T47D (cell line): ENCODE measurements at places on chromosomes 11 and 22.

DNA sequence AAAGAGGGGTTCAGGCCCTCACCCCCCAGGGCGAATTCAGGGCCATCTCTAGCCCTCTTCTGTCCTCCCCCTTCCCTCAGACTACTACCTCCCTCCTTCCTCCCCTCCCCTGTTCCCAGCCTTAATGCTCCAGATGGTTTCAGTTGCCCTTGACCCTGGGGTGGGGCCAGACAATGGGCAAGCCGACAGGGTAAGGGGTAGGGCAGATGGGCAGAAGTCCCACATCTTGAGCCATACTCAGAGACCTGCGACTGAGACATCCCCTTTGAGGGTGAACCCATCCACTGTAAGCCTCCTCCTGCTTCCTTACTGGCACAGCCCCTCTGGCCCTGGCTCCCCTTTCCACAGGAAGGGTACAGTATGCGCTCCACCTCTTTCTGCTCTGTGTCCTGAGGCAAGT, 1.9 kb downstream of the RHBDD3 start:
- no peak for DNase-seq

- DNase-seq, result no peak
These were observed 57.7 kb upstream of the BDNF start for GRCh38 chr11:27757953-27758352.

GRCh38 chr11:75441804-75442132, 8.8 kb upstream of the KLHL35 start:
- no peak for DNase-seq

DNA sequence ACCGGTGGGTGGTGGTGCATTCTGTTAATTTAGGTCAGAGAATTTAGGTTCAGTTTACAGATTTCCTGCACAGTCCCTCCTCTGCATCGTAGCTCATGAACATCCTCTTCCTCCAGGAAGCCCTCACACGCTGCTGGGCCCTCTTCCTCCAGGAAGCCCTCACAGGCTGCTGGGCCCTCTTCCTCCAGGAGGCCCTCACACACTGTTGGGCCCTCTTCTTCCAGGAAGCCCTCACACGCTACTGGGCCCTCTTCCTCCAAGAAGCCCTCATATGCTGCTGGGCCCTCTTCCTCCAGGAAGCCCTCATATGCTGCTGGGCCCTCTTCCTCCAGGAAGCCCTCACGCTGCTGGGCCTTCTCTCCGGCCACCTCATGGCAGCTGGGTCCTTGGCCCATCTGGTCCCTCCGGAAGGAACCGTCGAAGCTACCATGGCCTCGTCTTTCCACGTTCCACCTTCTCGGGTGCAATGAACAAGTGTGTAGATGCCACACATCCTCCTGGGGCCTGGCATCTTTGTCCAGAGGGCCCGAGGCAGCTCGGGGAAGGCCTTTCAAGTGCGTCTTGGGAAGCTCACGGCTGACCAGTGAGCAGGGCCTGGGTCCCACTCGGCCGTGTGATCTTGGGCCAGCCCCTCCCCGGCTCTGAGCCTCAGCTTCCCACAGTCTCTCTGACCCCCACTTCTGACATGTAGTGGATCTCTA, 58.9 kb upstream of the PPARA start:
- DNase-seq, result no peak

- no peak for DNase-seq
These were observed 54.5 kb downstream of the CACNG2 start for GRCh38 chr22:36649066-36649465.

DNA sequence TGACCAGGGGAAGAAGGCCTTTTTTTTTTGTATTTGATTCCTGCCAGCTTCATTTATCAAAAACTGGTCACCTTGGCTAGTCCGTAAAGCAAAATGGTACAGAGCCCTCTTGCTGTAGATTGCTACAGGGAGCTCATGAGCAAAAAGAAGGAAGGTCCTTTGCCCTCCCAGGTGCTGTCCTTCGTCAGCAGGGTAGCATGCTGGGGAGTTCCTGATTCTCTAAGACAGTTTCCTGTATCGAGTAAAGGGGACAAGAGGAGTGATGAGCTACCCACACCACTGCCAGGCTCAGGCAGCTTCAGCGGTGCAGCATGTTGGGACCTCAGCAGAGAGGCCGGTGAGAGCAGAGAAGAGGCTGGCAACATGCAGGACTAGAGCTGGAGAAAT, 67.8 kb upstream of the CSNK2A3 start:
- no peak for DNase-seq

GRCh38 chr11:35121326-35121865, 17.6 kb upstream of the CD44 start:
- DNase-seq, result no peak
